SK-N-SH treated with all-trans-retinoic acid at 6 μM for 48 hours (cell line): ENCODE measurements at places on chromosomes 5 and 9.
A peak's percentile ranks its signal among the peaks of the same experiment; 100 is the strongest.

GRCh38 chr9:117218951-117219350, 195.9 kb downstream of the ASTN2 start:
- no peak for ATAC-seq

- peak; percentile 29; the same call in 2 of the 3 replicates for ATAC-seq
These were observed 133.9 kb downstream of the PAM start for GRCh38 chr5:102889033-102889432.

GRCh38 chr9:88403340-88403739, 15.1 kb downstream of the SPIN1 start:
- no peak for ATAC-seq

DNA sequence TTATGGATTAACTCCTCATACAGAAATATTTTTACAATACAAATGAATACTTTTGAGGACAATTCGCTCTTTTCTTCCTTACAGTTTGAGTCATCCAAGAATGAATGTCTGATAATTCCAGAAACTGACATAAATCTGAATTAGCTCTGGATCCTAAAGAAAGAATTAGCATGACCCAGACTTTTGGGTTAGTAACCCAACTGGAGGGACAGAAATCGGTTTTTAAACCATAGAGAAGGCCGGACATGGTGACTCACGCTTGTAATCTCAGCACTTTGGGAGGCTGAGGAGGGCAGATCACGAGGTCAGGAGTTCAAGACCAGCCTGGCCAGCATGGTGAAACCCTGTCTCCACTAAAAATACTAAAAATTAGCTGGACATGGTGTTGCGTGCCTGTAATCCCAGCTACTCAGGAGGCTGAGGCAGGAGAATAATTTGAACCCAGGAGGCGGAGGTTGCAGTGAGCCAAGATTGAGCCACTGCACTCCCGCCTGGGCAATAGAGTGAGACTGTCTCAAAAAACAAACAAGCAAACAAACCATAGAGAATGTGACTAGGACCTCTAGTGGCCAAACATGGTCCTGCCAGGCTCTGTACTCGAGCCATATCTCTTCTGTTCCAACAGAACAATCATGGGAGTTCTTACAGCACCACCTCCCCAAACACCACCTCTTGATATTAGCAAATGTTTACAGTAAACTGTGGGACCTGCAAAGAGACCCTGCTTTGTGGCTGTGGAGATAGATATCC, 44.8 kb downstream of the LURAP1L start:
- peak; percentile 70 for ATAC-seq

GRCh38 chr9:134495881-134496412, 145.7 kb upstream of the COL5A1 start:
- ATAC-seq, result no peak

DNA sequence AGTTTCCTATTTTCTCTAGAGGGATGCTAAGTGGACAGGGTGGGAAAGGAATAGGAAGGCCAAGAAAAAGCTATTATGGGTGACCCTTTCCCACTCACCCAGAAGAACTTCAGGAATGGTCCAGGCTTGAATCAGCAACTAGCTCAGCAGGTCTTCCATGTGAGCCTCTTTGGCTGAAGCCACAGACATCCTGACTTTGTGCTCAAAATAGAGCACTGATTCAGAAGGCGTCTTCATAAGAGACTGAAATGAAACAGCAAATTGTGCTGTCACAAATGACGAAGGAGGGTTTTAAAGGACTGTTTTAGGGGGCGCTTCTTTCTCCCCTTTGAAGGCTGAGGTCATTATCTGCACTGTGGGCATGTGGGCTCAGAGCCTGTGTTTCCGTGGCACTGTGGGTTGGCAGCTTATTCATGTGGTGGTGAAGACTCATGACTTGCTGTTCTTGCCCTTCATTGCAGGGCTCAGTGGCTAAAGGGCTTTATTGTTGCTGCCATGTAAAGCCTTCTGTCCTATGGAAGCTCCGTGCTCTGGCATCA, 65.8 kb upstream of the NFIL3 start:
- no peak for ATAC-seq

DNA sequence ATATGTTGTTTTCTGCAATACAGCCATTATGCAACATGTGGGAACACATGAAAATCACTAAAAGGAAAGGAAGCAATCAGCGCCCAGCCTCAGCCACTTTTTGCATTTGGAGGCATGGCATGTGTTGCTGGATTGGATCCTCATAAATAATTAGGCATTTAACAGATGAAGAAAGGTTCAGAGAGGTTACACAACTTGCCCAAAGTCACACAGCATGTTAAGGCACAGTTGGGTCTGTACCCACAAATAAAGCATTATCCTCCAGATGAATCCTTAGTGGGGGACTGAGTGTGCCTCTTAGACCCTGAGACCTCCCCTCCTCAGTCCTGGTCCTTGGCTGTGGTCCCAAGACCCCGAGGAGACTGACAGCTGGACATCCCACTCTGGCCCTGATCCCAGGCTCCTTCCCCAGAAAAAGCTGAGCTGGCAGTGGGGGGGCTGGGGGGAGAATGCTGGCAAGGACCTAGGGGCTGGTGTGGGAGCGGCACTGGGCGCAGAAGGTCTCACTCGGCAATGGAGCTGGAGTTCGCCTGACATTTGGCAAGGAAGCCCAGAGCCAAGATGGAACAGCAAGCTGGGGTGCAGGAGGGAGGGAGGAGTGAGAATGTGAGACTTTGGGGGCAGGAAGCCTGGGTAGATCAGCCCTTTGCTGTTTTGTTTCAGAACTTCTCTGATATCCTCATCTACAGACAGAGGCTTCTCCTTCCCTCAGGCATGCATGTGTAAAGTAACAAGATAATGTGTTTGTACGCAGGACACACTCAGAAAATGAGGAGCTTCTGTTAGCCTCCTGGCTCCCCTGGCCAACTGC, 6.9 kb upstream of the AKNA start:
- no peak for ATAC-seq

GRCh38 chr5:84480873-84481637, 96.4 kb upstream of the EDIL3 start:
- no peak for ATAC-seq

- ATAC-seq, result no peak
These were observed 17.2 kb upstream of the TCF7 start for GRCh38 chr5:134097211-134097749.

DNA sequence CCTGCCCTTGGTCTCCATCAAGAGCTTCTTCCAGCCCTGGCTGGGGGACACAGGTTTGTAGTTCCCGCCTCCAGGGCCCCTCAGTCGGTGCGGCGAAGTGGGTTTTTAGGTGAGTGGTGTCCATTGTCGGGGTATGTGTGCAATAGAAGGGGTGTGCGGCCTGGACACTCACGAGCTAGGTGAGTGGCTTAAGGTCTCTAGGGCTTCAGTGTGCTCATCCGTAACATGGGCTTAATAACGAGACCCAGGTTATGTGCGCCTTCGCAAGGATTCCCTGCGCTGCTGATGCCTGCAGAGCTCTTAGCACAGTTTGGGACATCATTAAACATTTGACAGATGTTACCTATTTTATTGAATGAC, 656 bp downstream of the CEP78 start:
- peak; percentile 47 for ATAC-seq

- ATAC-seq, result no peak
These were observed 56.6 kb downstream of the CHSY3 start for GRCh38 chr5:129960831-129961230.

DNA sequence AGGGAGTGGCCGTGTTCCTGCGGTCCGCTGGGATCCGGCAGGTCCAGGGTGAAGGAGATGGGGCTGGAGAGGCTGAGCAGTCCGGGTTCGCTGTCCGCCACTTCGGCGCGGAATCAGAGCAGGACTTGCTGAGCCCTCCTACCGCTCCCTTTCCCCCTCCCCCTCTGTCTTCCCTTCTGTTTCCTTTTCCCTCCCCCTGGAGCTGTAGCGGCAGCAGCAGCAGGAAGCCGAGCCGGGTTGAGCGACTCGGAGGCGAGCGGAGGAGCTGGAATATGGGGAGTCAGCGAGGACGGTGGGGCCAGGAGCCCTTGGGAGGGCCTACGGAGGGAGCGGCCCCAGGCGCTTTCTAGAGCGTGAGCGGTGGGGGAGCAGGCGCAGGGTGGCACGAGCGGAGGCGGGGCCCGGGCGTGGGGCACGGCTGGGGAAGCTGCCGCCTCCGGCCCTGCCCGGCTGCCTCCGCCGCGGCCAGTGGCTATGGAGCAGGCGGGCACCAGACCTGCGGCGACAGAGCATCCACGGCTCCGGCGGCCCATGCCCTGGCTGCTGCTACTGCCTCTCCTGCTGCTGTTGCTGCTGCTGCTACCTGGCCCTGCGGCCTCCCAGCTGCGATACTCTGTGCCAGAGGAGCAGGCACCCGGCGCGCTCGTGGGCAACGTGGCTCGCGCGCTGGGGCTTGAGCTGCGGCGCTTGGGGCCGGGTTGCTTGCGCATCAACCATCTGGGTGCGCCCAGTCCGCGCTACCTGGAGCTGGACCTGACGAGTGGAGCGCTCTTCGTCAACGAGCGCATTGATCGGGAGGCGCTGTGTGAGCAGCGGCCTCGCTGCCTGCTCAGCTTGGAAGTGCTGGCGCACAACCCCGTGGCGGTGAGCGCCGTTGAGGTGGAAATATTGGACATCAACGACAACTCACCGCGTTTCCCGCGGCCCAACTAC, at the start of gene PCDHAC2:
Gene PCDHAC2 (plus strand): TSS at position 184 of the 933 bp plus-strand sequence. CDS start 291 bp downstream, at position 475.
- peak; percentile 84 for ATAC-seq

DNA sequence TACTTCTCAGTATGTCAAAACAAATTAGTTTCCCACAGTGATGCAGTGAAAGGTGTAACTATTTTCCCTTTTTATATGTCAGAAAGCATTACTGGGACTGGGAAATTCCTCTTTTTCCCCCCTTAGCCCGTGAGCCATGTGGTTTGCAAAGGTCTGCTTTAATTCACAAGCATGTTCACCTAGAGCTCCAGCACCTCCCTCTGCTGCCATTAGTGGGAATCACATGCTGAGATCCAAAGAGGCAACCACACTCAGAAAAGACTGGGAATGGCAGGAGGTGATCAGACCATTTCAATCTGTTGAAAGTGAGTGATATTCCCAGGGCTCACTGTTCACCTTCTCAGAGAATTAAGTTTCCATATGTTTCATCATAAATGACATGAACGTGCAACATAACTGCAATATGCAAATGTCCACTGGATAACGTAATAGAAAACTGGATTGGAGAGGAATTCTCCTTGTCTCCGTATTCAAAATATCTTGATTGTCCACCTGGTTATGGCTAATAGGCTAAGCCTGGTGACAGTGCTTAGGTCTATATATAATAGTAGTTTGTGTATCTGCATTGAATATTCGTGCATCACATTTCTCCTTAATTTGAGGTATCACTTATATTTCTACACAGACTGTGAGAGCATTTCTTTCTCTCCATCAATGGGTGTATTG, 703.5 kb upstream of the WWC1 start:
- ATAC-seq, result peak; percentile 91
